ENCODE measurements at places on chromosomes 5 and 9. TPM values are rescaled to one million over a fixed set of nuclear protein-coding genes. Genes with fewer than 3 reads are reported as not detected.

GRCh38 chr5:158773161-158773560 is 326.6 kb downstream of the EBF1 start:
- no peak for DNase-seq

- no peak for DNase-seq
These were observed 25.8 kb upstream of the UGT3A1 start for GRCh38 chr5:36017004-36017403.

DNA sequence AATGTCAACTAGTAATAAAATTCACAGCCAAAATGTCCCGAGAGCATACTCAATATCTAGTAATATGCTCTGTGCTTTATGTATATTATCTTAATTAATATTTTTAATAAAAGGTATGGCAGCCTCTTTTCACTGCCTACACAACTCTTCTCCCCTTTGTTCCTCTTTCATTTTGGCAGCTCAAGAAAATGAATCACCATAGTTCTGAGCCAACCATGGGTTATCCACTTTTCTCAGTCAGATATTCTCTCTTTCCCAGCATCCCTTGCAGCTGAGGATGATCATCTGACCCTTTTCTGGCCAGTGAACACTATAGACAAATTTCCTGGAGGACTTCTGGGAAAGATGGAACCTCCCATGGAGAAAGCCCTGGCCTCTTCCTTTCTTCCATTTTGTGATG is 8.2 kb upstream of the DOCK8 start:
- DNase-seq, result no peak

- DNase-seq, result no peak
These were observed 13.1 kb downstream of the LRRC26 start for GRCh38 chr9:137156567-137157375.

DNA sequence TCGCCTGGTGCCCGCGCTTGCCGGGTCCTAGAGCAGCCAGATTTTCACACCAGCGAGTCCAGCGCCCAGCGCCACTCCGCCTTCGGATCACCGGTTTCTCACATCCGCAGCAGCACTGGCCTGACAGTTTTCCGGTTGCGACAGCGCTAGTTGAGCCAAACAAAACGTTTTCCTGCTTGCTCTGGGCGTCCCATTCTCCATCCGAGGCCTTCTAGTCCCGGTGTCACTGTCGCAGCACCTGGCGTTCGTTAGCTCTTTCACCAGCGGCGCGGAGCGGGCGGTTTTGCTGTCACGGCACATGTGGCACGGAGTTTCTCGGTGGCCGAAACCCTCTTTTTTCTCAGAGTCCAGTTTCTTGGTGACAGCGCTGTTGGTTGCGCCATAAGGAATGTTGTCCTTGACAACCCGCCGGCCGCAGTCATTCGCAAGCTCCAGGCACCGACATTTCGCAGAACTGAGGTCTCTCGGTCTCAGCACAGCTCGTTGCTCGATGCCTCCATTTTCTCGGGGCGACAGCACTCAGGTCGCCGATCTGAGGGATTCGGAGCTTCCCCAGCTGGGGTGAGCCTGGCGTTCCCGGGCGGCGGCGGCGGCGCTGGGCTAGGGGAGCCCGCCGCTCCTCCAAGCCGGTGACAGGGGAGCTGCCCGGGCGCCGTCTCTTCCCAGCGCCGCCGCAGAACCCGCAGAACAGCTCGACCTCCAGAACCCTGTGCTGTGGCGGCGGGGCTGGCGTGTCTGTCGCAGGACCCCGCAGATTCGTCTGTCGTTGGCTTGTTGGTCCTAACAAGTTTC is 47.8 kb downstream of the ANXA2R start:
- DNase-seq, result no peak

GRCh38 chr9:92265154-92265553 is 28.3 kb downstream of the IARS1 start:
- no peak for DNase-seq

DNA sequence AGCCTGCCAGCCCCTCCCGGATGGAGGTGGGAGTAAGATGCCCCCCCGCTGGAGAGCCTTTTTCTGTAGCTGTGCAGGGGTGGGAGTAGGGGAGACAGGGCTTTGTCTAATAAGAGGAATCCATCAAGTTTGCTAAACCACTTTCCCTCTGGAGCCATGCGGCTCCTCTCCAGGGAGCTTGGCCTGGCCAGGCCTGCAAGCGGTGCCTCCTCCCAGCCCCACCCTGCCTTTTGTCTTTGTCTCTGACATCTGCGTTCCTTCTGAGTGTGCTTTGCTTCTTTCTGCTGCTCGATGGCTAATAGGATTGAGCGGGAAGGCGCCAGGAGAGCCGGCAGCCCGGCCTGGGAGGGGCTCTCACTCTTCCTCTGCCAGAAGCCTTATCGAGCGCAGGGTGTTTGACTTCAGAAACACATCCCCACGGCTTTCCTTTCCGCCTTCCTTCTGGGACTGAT is 26.7 kb upstream of the FCN1 start:
- DNase-seq, result no peak

DNA sequence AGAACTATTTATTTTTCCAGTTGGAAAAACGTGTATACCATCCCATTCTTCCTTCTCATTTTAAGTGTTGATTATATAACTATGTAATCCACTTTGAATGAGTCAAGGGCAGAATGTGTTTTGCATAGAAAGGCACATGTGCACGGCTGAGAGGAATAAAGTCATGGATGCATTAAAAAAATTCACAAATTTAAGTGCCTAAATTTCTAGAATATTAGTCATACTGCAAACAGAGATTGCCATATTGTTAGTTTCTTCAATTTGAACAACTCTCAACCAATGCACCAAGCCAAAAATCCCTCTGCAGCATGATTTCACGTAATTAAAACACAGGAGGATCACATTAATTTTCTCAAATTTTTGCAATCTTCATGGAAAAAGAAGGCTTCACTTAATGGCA is 166.3 kb downstream of the MPDZ start:
- DNase-seq, result no peak

- no peak for DNase-seq
These were observed 142.7 kb upstream of the PPP1R26 start for GRCh38 chr9:135336722-135337527.

GRCh38 chr9:34170237-34170991 is 8.4 kb upstream of the UBAP1 start:
- DNase-seq, result no peak

GRCh38 chr5:114055318-114056184 is 306.3 kb upstream of the KCNN2 start:
- no peak for DNase-seq

DNA sequence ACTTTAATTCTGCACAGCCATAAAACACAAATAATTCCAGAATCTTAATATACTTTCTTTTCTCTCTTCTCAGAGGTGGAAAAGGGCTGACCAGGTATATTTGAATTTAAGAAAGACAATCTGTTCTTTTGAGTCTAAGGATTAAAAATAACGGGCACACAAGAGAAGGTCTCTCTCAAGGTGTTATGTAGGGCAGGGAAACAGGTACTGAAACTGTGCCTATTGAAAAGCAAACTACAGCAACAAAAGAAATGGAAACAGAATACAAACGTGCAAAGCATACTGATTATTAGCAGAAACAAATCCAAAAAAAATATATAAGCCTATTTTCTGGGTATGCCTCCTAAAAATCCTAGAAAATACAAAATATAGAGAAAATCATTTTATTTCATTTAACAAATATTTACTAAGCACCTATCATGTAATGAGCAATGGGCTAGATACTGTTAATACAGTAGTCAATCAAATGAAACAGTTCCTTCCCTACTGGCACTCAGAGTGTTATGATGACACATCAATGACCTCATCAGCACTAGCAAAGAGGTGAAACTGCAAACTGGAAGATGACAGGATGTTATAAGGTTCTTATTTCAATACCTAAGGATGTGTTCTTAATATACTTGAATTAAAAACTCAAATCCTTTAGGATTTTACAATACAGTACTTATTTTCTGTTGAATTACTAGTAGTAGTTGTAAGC is 87.7 kb downstream of the AUH start:
- no peak for DNase-seq

- no peak for DNase-seq
These were observed 586.0 kb downstream of the CCDC171 start for GRCh38 chr9:16138561-16139491.

GRCh38 chr5:9046756-9047481 is 499.0 kb downstream of the SEMA5A start:
- no peak for DNase-seq

GRCh38 chr5:67058998-67059743 is 137.4 kb downstream of the CD180 start:
- no peak for DNase-seq

DNA sequence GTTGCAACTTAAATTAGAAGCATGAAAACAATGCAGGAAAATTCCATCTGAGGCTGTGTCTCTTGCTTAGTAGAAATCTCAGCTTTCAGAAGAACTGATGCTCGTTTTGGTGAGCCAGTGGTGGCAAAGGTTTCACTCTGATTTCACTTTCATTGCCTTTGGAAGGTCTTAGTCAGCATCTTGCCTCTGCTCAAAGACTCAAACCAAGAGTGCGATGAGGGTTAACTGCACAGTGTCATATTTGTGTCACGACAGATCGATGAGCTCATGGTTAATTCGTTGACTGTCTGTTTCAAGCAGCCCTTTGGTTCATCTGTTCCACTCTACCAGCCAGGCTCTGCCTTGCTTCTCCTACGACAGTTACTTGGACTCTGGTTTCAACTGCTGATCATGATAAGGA is 331.3 kb upstream of the KIF2A start:
- no peak for DNase-seq

- DNase-seq, result no peak
These were observed 187.8 kb downstream of the DEPDC1B start for GRCh38 chr5:60512117-60512516.

Gene LCN2
- total RNA-seq, result 1.7 TPM

Gene CCNI2
- not detected for total RNA-seq

Gene SV2C
- 0.06 TPM for total RNA-seq

Gene PCDHB10
- 0.96 TPM for total RNA-seq

Gene SOX30
- not detected for total RNA-seq

Gene ZNG1C
- 29.7 TPM for total RNA-seq

Gene ACOT12
- total RNA-seq, result not detected

Gene PRR16
- total RNA-seq, result 8.4 TPM

Gene PLK2
- 126 TPM for total RNA-seq

Gene PCDHA1
- total RNA-seq, result not detected

Gene MTMR12
- 34.2 TPM for total RNA-seq

Gene ELOVL7
- total RNA-seq, result 14.3 TPM

All from omental fat pad (tissue), 4 donors.